Activated naive CD8-positive, alpha-beta T cell treated with anti-CD3 and anti-CD28 coated beads, Interleukin-2, amount 50 U/mL, for 16 hours (primary cell): ENCODE measurements at places on chromosomes 1 and 21.

DNA sequence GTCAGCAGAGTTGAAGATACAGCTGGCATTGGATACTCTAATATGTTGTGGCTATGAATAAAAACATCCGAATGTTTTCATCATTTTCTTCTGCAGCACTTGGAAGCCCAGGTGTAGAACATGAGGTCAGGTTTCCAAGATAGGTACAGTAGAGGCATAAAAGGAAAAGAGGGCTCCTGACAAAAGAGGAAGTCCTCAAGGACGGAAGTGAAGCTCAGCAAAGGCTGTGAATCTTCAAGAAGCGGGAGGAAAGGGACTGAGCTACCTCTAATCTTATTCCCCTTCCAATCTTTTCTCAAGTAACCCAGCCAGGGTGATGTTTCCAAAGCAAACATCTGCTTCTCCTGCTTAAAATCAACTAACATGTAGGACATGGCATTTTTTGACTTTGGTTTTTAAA, 4.4 kb upstream of the PIK3C2B start:
- DNase-seq = no peak

DNA sequence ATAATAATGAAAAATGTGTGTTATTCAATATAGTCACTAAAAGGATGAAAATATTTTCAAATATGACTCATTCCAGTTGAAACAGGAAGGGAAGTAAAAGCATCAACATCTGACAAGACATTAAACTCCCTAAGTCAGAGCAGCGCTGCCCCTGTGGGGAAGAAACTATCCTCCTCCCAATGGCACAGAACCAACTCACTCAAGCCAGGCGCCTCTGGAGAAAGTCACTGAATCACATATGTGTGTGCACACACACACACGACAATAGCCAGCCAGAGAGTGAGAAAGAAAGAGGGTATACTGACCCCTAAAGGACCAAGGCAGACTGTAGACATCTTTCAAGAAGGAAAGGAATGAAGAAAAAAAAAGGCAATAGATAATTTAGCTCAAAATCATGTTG, 126.9 kb downstream of the SETD4 start:
- DNase-seq = no peak

GRCh38 chr1:45266151-45266801, 59.9 kb upstream of the ZSWIM5 start:
- no peak for DNase-seq

DNA sequence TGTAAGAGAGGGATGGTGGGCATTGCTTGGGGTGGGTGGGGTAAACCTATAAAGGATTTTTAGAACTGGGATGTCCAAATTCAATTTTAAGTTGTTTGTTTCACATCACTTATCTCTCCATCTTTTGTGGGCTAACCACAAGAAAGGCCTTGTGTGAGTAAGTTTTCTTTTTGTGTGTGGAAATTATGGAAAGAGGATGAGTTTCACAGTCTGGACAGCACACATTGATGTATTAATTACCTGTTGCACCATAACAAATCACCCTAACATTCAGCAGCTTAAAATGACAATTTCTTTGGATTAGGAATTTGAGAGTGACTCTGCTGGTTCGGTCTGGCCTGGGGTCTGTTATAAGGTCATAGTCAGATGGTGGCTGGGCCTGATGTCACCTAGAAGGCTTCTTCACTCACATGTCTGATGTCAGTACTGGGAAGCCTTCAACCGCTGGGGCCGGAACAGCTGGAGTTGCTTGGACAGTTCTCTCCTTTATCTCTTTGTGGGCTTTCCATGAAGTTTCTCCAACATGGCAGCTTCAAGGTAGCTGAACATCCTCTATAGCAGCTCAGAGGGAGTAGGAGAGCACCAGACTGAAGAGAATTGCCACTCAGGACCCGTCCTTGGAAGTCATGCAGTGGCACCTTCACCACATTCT, 2.0 kb upstream of the COL9A2 start:
- DNase-seq = no peak

GRCh38 chr1:100347009-100347966, 5.0 kb upstream of the CDC14A start:
- DNase-seq = no peak

DNA sequence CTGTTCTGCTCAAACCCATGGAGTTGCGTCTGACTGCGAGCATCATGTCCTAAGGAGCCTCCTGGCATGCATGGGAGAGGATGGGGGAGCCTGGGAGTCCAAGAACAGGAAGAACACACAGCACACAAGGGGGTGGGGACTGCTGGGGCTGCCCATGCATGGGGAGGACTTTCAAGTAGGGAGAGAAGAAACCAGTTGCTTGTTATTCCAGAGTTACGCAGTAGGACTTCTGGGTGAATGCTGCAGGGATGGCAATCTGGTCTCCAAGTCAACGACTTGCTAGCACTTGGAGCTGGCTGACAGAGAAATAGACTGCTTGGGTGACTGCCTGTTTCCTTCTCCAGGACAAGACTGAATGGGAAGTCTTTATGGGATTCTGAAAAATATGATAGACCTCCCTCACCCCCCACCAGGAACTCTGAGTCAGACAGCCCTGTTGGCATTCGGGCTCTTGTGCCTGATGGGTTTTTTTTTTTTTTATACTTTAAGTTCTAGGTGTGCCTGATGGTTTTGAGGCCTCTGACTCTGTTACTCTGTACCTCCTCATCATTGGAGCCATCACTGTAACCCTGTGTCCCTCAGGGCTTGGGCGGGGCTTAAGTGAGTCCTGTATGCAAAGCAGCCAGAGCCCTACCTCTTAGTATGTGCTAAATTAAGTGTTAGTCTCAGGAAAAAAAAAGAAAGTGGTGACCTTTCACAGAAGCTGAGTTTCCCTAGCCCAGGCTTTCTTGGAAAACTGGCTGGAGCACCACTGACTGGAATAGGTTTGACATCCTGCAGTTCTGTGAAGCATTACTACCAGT, 30.3 kb downstream of the MAP3K21 start:
- DNase-seq = no peak

DNA sequence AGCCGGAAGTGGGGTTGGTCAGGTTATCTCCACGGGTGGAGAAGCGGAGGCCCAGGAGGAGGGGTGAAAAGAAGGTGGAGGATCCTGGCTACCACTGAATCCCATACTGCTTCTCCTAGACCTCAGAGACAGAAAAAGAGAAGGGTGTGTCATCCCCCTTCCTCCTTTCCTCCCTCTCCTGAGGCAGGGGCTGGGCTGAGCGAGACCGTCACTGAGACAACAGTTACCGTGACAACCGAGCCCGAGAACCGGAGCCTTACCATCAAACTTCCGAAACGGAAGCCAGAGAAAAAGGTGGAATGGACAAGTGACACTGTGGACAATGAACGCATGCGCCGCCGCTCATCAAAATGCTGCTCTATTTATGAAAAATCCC, 42.1 kb upstream of the NBPF3 start:
- DNase-seq = no peak

DNA sequence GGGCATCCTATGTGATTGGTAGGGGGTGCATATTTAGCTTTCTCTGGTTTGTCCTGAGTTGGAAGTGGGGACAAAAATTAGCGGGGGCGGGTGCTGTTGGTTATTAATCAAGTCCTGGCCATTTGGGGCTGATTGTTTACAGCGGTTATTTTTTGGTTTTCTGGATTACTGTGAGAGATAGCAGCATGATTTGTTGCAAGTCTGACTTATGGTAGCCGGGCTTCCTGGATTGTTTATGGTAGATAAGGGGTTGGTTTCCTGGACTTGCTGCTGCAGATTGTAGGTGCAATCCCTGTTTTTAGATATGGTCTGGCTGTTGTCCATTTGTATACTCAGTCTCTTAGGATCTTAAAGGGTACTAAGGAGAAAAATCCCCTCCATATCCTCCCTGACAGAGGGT, 12.1 kb upstream of the PROK1 start:
- DNase-seq = no peak

GRCh38 chr21:15468368-15468767, 261.4 kb upstream of the USP25 start:
- no peak for DNase-seq

- no peak for DNase-seq
These were observed 50.8 kb upstream of the COL24A1 start for GRCh38 chr1:86207323-86207722.

DNA sequence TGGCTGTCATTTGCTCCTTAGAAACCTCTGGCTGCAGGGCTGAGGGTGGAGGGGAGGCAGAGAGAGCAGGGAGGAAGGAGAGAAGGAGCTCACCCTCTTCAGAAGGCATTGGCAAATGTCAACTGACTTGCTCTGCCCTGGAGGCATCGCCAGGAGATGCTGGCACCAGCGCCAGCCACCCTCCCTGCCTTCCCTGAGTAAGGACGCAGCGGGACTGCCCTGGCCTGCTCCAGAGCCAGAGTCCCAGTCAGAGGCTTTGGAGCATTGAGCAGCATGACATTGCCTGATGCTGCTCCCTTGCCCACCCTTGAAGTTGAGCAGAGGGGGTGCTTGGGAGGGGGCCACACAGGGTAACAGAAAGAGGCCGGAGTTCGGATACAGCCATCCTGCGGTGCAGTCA, 62.3 kb downstream of the DISP3 start:
- DNase-seq = no peak

- no peak for DNase-seq
These were observed 67.5 kb upstream of the RGS7 start for GRCh38 chr1:241424480-241424971.

DNA sequence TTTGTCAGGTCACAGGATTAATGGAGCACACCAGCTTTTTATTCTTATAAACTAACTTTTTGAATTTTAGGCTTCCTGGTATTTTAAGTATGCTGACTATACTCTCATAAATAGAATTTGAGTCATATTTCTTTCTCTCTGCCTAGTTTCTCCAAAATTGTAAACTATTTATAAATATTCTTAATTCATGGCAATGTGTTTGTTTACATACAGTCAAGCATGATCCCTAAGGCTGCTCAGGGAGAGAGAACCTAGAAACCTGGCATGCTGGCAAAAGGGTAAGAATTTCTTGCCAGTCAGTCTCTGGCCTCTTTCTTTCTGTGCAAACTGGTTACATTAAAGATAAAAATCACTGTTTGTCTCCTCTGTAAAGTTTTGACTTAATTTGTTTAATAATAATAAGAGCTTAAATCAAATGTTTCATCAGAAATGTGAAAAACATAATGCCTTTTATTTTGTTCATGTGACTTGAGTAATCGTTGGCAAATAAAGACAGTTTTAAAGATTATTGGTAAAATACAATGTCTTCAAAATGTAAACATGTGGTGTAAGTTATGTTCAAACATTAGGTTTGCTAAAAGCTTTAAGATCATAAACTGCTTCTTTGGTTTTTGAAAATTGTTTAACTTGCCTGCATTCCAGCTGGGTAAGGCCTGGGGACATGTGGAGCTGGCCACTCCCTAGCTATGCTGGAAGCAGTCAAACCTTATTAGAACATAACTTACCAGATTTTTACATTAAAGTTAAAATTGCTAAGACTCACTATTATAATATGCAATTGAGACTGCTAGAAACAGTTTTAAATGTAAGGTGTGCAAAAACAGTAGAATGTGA, 1401.7 kb downstream of the NCAM2 start:
- no peak for DNase-seq

DNA sequence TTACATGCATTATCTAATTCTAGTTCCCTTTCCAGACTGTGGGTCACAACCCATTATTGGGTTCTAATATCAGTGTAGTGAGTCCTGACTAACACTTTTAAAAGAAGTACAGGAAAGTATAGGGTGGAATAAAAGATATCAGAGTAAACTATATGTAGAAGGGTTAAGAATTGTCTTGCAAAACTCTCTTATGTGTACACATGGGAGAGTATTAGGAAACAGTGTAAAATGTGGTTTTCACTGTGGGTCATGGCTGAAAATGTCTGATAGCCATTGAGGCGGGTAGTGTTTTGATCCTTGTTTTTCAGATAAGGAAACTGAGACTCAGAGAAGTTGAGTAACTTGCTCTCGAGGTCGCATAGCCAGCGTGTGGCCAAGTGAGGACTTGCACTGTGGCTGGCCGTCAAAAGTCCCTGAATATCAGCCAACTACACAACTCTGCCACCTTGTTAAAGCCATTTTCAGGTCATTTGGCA, 18.5 kb upstream of the MTARC1 start:
- no peak for DNase-seq

DNA sequence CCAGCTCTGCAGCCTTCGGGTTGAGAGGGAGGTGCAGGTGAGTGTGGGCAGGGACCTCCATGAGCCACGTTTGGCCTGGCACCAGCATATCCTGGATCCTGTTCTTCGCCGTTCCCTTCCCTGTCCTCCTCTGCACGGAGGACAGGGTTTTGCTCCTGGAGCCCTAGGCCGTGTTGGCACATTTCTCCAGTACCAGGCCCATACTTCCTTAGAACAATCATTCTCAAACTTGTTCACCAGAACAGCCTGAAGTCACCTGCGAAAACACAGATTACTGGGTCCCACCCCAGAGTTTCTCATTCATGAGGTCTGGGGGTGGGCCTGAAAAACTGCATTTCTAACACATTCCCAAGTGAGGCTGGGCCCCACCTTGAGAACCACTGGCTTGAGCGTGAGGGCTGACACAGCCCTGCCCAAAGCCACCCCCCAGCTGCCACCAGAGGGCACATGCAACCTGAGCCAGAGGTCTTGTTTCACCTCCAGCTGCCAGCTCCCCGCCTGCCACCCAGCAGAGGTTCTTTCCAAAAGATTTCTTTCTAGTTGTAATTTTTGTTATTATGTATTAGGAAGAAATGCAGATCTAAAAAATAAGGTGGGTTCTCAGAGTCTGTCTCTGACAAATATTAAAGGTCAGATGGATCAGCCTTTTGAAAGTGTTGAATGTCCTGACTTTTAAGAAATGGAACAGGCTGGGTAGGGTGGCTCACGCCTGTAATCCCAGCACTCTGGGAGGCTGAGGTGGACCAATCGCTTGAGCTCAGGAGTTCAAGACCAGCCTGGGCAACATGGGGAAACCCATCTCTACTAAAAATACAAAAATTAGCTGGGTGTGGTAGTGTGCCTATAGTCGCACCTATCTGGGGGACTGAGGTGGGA, 39.6 kb upstream of the LDLRAP1 start:
- peak; percentile 47 for DNase-seq

DNA sequence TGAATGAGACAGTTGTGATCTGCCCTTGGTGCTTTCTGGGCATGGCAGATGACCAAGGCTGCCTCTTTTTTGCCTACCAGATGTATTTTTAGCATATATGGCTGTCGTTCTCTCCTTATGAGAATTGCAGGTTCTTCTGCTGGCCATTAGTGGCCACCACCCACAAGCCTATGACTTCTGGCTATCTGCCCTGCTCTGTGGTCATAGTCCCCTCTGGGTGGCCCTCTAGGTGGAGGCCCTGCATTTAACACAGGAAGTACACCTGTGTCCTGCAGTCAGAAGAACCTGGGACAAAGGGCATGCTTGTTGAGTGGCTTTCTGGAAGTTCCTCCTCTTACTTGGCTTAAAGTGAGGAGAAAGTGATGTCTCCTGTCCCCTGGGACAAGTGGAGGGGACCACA, 6.5 kb downstream of the FCAMR start:
- DNase-seq = no peak

- DNase-seq = no peak
These were observed 14.8 kb downstream of the KCNN3 start for GRCh38 chr1:154855186-154855851.

- DNase-seq = no peak
These were observed 4.8 kb upstream of the MYOG start for GRCh38 chr1:203090421-203091198.
